Myocyte (in vitro differentiated cells): ENCODE measurements at places on chromosomes 4 and X. TPM values are rescaled to one million over a fixed set of nuclear protein-coding genes. Genes with fewer than 3 reads are reported as not detected.

DNA sequence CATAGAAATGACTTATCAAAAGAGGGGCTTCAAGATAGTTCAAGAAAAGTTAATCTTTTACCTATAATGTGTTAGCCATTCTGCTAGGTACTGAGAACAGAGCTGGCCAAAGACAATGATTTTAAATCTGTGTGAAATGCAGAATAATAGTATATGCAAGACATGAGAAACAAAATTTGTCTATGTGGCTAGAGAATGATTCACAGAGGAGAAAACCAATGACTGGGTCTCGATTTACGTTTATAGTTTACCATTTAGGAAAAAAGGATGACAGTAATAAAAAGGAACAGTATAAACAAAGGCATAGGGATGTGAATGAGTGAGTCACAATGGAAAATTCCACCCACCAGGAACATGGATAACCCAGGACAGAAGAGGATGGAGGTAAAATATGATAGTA lies 31.9 kb downstream of the NPFFR2 start:
- no peak for DNase-seq

DNA sequence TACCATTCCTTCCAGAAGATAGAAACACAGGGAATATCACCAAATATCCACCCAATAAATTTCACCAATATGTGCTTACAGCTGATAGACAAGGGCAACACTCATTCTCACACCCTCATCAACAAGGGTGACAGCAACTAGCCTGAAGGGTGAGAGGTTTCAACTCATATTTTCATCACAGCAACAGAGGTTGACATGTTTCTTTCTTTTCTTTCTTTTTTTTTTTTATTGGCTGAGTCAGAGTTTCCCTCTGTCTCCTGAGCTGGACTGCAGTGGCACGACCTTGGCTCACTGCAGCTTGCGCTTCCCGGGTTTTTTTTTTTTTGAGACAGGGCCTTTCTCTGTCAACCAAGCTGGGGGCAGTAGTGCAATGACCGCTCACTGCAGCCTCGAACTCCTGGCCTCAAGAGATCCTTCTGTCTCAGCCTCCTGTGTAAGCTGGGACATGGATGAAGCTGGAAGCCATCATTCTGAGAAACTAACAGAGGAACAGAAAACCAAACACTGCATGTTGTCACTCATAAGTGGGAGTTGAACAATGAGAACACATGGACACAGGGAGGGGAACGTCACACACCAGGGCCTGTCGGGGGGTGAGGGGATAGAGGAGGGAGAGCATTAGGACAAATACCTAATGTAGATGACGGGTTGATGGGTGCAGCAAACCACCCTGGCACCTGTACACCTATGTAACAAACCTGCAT lies 27.5 kb upstream of the ASMTL start:
- DNase-seq, result no peak

DNA sequence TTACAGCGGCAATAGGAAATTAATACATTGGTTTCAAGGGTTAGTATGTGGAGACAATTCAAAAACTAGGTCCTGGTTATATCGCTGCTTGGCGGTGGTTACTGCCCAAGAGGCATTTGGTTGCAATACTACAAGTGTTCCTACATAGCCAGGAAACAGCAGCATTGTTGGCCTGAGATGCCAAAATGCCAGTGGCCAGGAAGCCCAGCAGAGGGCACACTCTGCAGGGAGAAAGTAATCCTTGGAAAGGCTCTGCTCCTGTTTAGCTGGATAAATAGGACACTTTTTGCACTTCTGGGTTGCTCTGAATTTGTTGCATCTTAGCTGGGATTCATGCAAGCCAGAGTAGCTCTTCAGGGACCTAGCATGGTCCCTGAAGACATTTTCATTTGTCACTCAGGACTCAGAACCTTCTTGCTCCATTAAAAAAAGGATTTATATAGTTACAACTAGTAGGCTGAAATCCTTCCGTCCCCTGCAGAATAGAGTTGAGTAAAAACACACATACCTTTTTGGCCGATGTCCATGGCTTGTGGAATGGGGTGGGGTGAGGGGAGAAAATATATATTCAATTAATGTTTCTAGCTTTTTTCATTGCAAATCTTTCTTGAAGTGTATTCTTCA lies 8.1 kb upstream of the GPR119 start:
- DNase-seq, result peak; percentile 58

DNA sequence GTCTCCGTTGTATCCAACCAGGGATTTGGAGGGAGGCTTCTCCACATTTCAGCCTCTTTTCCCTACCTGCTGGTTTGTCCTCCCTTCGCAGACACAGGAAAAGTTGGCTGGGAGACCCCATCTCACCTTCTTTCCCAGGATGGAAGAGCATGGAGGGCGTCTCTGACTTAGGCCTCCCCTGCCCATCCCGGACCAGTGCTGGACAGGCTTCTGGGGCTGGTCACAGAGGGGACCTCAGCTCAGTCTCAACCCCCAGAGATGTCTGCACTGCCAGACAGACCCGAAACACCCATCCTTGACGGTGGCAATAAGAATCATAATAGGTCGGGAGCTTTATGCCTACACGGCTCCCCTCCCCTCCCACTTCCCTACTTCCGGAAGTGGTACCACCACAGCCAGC lies 1.6 kb downstream of the WFS1 start:
- no peak for DNase-seq

- no peak for DNase-seq
Measured at GRCh38 chrX:152907084-152907651, 9.3 kb downstream of the ZNF185 start.

DNA sequence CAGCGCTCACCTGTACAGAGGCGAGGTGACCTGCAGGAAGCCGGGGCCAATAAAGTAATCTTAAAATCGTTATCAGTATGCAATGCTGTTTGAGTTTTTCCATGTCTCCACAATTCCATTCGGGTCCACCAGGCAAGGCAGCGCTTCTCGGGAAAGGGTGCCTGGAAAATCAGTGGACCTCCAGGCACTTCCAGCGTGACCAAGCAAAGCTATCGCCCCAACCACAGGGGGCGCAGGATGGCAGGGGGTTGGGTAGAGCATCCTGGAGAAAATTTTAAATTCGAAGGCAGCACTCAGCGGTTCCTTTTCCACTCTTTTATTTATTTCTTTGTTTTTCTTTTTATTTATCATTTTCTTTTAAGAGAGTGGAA lies 5.4 kb upstream of the SOX3 start:
- DNase-seq, result no peak

DNA sequence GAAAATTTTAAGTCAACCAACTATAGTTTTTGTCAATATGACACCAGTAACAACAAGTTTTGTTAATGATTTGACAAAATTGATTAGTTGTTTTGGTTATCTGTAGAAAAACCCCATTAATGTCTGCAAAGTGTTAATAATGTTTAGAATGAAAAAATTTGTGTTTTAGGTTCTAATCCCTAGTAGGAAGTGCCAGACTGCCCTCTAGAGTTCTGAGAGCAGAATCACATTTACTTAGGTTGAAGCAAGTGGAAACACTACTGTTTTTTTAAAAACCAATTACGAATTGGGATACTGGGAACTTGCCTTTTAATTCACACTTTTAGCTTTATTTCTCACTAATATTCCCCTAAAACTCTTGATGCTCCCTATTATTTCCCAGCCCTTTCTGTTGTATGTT lies 101.1 kb upstream of the CYLC1 start:
- DNase-seq, result peak; percentile 1

DNA sequence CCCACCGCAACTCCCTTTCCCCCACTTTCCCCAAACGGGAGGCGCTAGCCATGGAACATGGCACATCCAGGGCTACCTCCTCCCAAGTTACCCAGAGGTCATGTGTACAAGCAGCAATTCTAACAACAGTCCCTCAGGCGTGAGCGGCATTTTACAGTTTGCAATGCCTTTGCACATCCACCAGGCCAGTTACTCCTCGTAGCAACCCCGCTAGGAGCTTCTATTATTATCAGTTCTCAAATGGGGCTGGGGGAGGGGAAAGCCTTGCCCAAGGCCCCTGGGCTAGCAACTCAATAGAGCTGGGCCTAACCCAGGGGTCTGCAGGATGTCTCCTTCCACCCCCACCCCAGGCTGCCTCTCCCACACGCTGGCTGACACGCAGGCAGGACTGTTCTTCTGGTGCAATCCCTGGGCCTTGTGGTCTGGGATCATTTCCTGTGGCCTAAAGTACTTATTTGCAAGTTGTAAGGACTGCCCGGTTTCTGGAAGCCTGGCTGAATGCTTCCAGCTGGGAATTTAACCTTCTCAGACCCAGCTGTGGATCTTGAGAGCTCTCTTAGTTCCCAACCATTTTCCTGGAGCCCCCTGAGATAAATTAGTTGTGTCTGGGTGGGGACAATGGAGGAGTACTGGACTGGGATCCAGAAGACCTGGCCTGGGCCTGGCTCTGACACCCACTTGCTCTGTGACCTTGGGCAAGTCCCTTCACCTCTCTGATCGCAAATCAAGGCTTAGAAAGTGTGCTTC lies 27.7 kb downstream of the PJA1 start:
- DNase-seq, result no peak

DNA sequence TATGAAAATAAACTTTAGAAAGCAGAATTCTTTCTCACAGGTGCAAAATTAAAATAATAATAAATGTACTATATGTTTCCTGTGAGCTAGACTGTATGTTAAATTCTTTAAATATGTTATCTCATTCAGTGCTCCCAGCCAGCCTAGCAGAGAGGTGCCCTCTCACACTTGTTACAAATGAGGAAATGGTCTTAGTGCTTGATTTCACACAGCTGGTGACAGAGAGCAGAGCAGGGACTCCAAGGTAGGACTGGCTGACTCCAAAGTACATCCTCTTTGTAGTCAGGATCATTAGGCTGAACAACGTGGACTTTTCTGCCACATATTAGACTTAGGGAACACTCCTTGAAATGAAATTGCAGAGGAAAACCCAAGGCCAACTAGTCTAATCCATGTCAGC lies 72.0 kb upstream of the HHIP start:
- no peak for DNase-seq

DNA sequence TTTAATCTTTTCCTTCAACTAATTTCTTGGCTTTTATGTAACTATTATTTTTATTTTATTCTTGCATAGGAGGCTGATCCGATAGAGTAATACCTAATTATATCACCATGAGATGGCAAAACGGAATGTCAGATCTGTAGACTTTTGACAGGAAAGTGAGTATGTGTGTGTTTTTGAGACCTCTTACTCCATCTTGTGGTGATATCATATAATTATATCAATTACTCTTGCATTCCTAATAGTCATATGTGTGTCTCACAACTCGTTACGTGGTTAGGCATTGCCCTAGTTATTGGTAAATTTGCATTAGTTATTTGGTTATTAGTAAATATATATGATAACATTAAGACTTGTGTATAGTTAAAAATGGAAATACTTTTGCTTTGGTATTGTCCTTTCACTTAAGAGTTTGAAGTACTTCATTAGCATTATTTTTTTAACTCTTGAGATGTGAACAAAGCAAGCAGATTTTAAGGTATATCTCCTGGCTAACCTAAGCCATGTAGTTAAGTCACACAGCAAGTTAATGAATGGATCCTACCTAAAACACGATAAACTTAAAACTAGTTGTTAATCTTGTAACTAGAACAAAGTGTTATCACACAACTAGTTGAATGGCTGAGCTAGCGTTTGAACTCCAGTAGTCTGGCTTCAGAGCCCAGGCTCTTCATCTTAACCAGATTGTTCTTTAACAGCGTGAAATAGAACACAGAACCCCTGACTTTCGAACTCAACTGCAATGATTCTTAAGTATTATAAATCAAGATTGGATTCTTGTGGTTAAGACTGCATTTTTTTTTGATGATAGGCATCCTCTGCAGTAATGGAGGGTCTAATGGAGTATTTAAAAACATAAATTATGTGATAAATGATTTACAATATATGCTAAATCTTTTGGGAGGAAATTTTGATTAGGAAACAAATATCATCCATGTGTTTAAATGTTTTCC lies 67.1 kb downstream of the PGRMC2 start:
- DNase-seq, result peak; percentile 63

GRCh38 chrX:39969819-39970504 lies 127.8 kb downstream of the BCOR start:
- no peak for DNase-seq

DNA sequence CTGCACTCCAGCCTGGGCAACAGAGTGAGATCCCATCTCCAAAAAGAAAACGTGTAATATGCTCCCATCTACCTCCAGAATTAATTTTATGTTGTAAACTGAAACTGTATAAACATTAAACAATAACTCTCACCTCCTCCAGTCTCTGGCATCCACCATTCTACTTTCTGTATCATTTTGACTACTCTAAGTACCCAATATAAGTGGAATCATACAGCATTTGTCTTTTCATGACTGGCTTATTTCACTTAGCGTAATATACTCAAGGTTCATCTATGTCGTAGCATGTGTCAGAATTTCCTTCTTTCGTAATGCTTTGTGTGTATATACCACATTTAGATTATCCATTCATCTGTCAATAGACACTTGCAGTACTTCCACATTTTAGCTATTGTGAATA lies 20.6 kb downstream of the F8 start:
- DNase-seq, result no peak

GRCh38 chrX:20421275-20421674 lies 154.6 kb upstream of the RPS6KA3 start:
- DNase-seq, result no peak

DNA sequence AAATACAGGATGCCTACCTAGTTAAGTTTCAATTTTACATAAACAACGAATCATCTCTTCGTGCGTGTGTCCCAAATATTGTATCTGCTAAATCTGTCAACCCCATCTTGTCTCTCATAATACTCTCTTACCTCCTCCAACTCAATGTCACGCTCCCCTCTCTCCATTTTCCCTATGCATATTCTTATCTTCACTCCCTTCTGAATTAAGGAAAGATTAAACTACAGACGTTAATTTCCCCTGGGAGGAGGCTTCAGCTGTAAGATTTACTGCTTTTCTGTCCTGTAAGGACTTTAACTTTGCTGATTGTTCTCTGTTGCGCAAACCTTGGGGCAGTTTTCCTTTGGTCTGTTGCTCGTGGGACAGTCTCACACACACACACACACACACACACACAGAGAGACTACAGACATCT lies 455 bp upstream of the ABCB7 start:
- peak; percentile 33 for DNase-seq

DNA sequence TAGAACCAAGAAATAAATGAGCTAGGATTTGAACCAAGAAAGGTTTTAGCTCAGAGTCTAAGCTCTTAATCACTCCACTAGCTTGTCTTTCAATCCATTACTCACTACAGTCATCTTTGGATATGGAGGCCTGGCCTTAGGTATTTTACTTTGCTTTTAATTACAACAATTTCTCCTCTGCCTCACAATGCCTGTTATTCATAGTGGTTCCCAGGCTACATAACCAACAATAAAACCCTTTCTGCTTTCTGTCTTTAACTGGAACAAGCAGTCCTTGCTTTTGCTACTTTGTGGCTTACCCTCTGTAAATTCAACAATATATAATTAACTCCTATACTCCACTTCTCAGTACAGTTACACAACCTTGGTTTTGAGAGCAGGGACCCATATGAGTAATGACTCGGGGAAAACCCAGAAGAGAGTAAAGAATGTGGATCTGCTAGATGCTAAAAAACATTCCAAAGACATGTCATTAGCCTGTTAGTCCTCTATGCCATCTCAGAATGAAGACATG lies 94.7 kb upstream of the NAP1L5 start:
- DNase-seq, result peak; percentile 26

SLC7A11 gene
- 22.7 and 26.5 TPM in 2 replicates for total RNA-seq

DRP2 gene
- total RNA-seq, result 7.5 and 14.9 TPM in 2 replicates

FAT4 gene
- 9.7 and 14.3 TPM in 2 replicates for total RNA-seq

GPR34 gene
- total RNA-seq, result 0.21 TPM in 1 of 2 replicates, not detected in the other

ADGRL3 gene
- 0.08 and 0.62 TPM in 2 replicates for total RNA-seq

PLP1 gene
- 0.56 TPM in 1 of 2 replicates, not detected in the other for total RNA-seq
